ENCODE measurements at places on chromosomes 11 and 22.

- no peak for DNase-seq
Observed at GRCh38 chr22:43567691-43568324, 156.0 kb downstream of the MPPED1 start.

GRCh38 chr11:69371731-69372588 is 78.0 kb downstream of the MYEOV start:
- DNase-seq, result no peak

GRCh38 chr11:118291477-118292135 is 12.9 kb upstream of the CD3E start:
- DNase-seq, result no peak

DNA sequence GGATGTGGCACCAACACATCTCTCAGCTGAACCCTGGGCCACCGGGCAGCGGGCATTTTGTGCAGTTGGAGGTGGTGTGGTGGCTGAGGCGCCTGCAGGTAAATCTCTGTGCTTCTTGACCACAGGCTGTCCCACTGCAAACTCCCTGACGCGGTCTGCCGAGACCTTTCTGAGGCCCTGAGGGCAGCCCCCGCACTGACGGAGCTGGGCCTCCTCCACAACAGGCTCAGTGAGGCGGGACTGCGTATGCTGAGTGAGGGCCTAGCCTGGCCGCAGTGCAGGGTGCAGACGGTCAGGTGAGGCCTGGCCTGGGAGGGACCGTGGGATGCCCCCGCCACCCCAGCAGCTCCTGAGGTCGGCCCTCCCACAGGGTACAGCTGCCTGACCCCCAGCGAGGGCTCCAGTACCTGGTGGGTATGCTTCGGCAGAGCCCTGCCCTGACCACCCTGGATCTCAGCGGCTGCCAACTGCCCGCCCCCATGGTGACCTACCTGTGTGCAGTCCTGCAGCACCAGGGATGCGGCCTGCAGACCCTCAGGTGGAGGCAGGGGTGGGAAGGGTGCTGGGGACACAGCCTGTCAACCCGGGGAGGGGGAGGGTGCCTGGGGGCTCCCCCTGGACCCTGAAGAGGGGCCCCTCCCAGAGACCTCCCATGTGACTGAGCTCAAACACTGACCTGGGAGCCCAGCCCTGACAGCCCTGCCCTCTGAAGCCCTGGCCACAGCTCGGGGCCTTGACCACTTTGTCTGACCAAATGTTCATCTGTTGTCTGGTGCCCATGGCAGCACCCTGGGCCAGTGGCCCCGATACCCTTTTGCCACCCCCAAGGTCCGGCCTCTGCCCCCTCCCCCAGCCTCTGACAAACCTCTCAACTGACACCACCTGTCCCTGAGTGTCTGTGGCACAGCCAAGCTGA is 4.6 kb upstream of the PGGHG start:
- DNase-seq, result no peak

DNA sequence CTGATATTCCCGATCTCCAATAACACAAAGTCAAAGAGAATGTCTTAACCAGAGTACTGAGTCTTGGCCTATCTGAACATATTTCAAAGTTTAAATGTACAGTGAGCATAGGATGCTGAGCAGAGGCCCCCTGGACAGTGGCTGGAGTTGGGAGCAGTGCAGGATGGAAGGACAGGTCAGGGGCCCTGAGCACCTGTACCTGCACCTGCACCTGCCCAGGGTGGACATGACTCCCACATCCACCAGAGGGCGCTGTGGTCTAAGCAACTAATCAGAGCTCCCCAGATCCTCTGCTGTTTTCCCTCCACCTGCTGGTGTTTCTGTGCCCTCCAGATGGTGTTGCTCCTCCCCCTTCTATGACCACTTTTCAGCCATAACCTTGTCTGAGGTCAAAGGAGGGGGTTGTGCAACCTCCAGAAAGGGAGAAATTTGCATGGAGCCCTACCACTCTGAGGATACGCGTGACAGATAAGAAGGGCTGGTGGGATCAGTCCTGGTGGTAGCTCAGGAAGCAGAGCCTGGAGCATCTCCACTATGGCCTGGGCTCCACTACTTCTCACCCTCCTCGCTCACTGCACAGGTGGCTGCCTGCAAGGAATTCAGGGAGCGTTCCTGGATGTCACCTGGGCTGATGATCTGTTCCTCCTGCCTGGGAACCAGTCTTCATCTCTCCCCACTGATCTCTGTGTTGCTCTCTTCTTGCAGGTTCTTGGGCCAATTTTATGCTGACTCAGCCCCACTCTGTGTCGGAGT is 49.1 kb upstream of the VPREB1 start:
- peak; percentile 83 for DNase-seq

DNA sequence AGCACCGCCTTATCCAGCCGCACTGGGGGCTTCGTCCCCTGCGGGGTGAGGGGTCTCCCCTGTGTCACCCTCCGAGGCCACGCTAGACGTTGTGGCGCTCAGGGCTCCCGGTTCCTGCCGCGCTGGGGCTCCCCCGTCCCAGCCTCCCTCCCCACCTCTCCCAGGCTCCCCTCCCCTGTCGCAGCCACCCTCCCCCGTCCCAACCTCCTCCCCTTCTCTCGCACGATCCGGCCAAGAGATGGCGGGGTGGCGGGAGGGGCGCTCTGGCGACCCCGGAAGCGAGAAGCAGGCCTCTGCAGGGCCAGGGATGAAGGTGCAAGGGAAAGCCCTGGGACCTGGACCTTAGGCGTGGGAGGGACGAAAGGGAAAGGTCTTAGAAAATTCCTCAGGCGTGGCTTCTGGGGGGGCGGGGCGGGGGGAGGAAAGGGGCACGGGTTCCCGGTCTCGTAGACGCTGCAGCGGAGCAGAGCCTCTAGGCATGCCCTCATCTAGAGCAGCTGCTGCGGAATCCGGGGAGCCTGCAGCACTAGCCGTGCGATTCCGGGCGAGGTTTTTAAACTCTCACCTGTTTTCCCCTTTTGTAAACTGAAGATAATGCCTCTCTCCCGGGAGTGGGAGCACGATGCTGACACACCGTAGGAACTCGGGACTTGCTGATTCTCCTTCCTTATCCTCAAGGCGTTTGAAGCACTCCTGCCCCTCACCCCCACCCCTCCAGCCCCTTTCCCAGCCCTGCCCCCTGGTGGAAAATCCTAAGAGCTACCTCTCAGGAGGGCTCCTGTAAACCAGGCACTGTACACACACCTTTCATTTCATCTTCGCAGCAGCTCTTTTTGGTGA is 14.4 kb downstream of the KCNJ5 start:
- DNase-seq, result peak; percentile 68

DNA sequence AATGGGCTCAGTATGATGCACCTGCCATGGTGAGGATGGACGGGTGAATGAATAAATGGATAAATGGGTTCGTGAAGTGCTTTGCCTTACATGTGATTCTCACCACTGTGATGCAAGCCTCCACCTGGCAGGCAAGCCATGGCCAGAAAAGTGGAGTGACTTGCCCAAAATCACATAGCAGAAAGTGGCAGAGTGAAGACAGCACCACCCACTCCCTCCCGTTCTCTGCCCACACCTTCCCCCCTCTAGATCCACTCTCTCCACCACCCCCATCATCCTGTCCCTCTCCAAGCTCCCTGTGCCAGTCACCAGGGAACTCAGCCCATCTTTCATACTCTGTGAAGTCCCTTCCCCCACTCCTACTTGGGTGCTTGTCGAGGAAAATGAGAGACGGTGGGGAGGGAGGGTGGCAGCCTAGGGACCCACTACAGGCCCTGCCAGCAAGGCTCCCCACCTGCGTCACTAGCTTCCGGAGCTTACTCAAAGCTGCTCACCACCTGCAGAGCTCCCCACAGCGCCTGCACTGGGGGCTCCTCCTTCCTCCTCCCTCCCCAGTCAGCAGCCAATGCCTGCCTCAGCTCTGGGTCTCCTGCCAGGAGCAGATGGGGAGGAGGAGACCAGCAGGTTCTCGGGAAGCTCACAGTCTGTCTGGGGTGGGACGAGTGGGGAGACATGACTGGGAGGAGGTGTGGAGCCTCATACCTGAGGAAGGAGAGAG is 82.3 kb downstream of the PDE2A start:
- DNase-seq, result no peak

- no peak for DNase-seq
Observed at GRCh38 chr22:37095113-37095512, 14.4 kb downstream of the TMPRSS6 start.

GRCh38 chr11:104798789-104799188 is 99.5 kb downstream of the CASP12 start:
- DNase-seq, result no peak

GRCh38 chr11:126702987-126703386 is 297.6 kb downstream of the KIRREL3 start:
- no peak for DNase-seq

- DNase-seq, result peak; percentile 80
Observed at GRCh38 chr11:108647701-108648527, 17.0 kb upstream of the DDX10 start.

DNA sequence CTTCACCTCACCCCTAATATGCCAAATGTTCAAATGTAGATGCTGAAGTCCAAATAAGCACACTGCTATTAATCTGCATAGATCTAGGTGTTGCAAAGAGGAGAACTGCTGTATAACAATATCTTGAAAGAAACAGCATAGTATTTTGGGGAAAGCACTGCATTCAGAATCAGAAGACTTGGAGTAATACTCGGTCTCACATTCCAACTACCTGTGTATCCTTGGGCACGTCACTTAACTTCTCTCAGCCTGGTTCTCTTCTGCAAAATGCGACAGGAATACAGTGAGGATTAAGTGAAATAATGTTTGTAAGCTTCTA is 332 bp upstream of the HMGXB4 start:
- no peak for DNase-seq

DNA sequence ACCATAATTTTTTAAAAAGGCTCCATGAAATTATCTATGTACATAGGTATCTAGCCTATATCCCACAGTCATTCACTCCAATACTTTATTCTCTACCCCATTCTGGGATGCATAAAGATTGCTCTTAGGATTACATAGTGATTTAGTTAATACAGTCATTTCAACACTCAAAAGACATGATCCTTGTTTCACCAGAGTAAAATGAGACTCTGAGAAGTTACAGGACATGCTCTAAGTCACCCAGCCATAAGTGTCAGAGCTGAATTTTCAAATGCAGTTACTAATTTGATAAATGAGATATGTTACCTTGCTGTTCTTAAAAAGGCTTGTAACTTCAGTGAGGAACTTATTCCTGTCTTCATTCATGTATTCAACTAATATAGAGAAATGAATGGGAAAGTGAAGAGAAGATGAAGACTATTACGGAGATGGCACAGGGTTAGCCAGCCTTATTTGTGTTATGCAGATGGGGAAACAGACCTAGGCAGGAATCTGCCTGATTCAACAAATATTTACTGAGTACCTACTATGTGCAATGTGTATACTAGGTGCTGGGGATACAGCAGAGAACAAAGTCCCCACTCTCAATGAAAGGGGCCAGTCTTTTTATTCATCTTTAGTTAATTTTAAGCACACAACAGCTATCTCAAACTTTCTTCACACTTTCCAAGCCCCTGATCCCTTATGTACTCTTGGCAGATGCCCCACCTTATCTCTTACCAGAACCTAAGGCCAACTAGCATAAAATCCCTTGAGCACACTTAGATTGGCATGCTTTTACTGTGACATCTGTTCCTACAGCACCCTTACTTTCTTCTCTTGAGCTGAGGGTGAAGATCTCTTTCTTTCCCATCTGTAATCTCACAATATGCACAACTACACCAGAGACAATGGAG is 21.6 kb downstream of the MAPK1 start:
- DNase-seq, result no peak

DNA sequence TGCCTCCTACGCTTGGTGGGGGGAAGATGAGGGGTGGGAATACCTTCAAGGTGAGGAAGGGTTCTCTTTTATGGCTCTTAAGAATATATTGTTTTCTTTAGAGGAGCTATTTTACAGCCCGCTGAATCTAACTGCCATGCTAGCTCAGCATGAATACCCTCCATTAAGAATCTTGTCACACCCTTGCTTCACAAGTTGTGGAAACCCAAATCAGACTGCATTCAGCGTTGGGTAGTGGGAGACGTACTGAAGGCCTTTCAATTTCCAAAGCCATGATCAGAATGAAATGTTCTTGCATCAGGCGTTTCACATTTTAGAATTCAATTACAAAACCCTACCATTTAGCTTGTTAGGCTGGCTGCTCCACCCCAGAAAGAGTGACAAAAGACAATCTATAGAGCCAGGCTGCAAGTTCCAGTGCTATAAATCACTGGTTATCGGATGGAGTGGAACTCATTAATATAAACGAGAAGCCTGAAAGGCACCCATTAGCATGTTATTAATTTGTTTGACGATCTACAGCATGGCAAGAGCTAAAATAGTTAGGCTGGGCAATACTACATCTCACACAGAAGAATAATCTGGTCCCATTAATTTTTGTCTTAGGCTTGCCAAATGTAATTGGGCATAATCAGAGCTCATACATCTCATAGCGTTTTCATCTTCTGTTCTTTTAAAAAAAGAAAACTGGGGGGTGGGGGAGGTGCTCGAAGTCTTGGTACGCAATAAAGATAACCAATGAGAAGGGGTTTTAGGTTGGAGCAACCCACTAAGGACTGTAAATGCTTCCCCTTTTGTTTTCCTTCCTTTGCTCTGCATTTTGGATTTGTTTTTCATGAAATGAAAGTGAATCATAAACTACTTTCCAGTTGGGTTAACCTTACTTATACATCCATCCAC is 57.5 kb downstream of the ABTB2 start:
- DNase-seq, result no peak

- DNase-seq, result no peak
Observed at GRCh38 chr11:16013649-16014275, 342.6 kb downstream of the SOX6 start.

GRCh38 chr11:107562647-107563208 is 2.8 kb downstream of the ALKBH8 start:
- DNase-seq, result peak; percentile 94

DNA sequence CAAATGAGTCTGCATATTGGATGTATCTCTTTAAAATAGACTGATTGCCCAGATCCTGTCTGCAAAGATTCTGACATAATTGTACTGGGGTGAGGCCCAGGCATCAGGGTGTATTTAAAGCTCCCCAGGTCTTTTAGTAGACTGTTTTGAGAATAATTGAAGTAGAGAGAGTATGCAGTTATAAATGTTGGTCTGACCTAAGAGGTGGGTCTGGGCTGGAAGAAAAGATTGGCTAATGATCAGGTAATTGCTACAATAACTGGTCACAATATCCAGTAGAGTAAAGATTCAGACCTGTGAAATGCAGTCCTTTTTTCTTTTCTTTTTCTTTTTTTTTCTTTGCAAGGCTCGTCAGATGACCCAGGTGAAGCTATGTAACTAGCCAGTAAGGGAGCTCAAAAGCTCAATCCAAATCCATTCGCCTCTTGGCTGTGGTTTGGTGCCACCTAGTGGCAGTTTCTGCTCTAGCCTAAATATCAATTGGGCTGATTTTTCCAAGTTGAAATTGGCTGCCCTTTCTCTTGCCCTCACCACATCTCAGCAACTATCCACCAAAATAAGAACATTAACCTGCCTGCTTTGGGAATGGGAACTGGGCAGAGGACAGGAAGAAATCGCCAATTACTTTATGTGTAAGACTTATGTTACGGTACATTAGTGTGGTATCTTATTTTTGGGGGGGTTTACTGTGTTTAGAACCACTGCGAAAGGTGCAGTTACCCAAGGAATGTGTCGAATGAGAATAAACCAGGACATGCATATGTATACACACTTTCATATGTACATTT is 45.9 kb downstream of the ZNF143 start:
- DNase-seq, result peak; percentile 85

DNA sequence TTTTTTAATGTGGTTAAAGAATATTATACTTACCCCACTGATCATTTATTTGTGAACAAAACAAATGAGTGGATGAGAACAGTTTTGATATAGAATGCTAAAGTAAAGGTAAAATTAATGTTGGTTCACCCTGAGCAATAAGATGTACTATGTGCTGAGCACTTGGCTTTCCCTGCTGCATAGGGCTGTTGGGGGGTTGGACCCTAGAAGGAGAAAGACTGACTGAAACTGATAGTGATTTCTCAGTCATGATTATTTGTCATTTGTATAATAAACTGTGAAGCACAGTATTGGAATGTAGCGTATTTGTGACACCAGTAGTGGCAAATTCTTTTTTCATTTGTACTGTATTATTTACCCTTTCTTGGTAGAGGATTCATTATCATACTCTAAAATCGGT is 63.3 kb downstream of the PRMT3 start:
- DNase-seq, result no peak

Data from kidney tubule cell (primary cell).